Ovary (tissue), 10 donors: ENCODE measurements at places on chromosomes 2 and 18. TPM values are rescaled to one million over a fixed set of nuclear protein-coding genes. Genes with fewer than 3 reads are reported as not detected.
A peak's percentile ranks its signal among the peaks of the same experiment; 100 is the strongest.

DNA sequence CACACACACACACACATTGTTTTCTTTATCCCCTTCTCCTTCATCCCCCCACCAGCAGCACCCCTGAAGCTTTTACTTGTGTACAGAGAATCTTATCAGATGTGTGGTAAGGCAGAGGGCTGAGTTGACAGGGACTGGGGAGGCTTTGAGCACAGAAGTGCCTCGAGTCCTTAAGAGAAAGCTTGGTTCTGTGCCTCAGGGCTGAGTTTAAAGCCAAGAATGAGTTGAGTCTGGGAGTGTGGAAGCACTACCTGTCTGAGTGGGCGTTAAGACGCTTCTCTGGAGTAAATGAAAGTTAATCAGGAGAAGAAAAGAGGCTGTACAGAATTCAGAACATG is 2.7 kb downstream of the ID2 start:
- H3K36me3 ChIP-seq = no peaks in the 10 kb centered on the region
- H3K27me3 ChIP-seq = no peaks in the 10 kb centered on the region
- H3K27ac ChIP-seq = peak overlapping the region; percentile 68
- DNase-seq = no peak
- H3K4me3 ChIP-seq = peak overlapping the region; percentile 73

Gene GALNT3
- 8.9 TPM for total RNA-seq

GRCh38 chr2:135775420-135775819 is 33.8 kb downstream of the UBXN4 start:
- H3K4me1 ChIP-seq = no peaks in the 10 kb centered on the region
- H3K36me3 ChIP-seq = no peaks in the 10 kb centered on the region
- H3K27me3 ChIP-seq = no peaks in the 10 kb centered on the region
- no peak overlapping the region for H3K27ac ChIP-seq
- no peak for DNase-seq

Gene AGXT
- total RNA-seq = not detected

DNA sequence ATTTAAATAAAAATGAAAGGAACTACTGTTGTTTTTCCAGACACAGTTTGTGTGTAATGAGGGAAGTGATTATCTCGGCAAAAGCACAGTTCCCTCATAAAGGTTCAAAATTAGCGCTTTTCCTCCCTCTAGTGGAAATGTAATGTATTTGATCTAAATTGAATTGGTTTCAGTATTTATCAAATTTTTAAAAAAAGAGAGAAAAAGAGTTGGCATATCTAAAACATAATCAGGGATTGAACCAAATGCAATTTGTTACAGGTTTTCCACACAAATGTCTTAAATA is 37.5 kb downstream of the CMPK2 start:
- no peaks in the 10 kb centered on the region for H3K27me3 ChIP-seq
- no peaks in the 10 kb centered on the region for H3K36me3 ChIP-seq
- H3K4me3 ChIP-seq = no peak overlapping the region

DNA sequence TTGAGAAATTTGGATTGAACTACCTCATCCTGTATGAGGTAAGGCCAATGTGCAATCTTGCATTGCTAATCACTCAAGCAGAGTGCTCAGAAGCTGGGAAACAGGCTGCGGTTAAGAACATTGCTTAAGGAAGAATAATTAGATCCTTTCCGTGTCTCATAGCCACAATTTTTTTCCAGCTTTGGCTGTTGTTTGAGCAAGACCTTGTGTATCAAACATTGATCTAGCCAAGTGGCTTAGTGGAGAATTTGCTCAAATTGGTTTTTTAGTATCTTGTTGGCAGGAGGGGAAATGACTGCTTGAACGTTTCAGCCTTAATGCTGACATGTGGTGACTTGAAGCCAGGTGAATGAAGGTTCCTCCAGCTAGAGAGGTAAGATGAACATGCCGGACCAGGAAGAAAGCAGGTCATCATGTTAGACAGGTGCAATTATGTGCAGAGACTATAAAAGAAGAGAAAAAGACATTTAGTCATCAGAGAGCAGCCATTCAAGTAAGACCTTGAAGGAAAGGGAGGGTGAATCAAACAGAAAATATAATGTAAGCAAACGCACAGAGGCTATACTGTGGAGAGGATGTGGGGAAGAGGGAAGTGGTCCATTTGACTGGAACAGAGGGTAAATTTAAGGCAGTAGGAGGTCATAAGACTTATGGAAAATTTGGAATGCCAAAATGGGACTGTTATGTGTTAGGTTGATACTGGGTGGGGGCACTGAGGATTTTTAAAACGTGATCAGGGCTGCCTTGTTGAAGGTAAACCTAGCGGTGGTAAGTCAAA is 98.9 kb upstream of the CYP1B1 start:
- no peak overlapping the region for H3K27ac ChIP-seq
- H3K4me3 ChIP-seq = no peak overlapping the region
- H3K36me3 ChIP-seq = no peaks in the 10 kb centered on the region
- peaks cover 8% of the 10 kb centered on the region for H3K4me1 ChIP-seq

Gene GTF2A1L
- total RNA-seq = 3.5 TPM

- DNase-seq = no peak
- H3K4me3 ChIP-seq = no peak overlapping the region
- no peaks in the 10 kb centered on the region for H3K4me1 ChIP-seq
- H3K36me3 ChIP-seq = no peaks in the 10 kb centered on the region
- no peaks in the 10 kb centered on the region for H3K27me3 ChIP-seq
Observed at GRCh38 chr2:216482640-216483039, 16.0 kb upstream of the RPL37A start.

Gene NAGK
- total RNA-seq = 88.7 TPM

GRCh38 chr2:35820391-35820790 is 535.2 kb upstream of the CRIM1 start:
- DNase-seq = no peak
- no peaks in the 10 kb centered on the region for H3K4me1 ChIP-seq
- no peaks in the 10 kb centered on the region for H3K36me3 ChIP-seq
- H3K27me3 ChIP-seq = no peaks in the 10 kb centered on the region
- no peak overlapping the region for H3K27ac ChIP-seq
- H3K4me3 ChIP-seq = no peak overlapping the region

Gene ABCG8
- 0.05 TPM for total RNA-seq

DNA sequence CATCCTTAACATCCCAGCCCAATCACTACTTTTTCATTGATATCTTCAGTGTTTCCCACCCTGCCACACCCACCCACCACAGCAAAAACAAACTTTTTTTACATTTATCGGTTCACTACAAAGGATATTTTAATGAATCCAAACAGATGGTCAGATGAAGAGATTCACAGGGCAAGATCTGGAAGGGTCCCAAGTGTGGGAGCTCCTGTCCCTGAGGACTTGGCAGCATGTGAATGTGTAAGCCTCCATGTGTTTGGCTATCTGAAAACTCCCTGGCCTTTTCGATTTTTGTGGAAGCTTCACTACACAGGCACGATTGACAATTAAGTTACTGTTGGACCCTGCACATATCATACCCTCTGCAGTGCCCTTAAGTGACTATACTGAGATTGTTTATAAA is 48.1 kb upstream of the CRIM1 start:
- H3K4me1 ChIP-seq = no peaks in the 10 kb centered on the region
- no peak overlapping the region for H3K4me3 ChIP-seq
- H3K36me3 ChIP-seq = no peaks in the 10 kb centered on the region
- H3K27ac ChIP-seq = no peak overlapping the region

- H3K27me3 ChIP-seq = no peaks in the 10 kb centered on the region
- no peak overlapping the region for H3K27ac ChIP-seq
- no peak overlapping the region for H3K4me3 ChIP-seq
- H3K4me1 ChIP-seq = no peaks in the 10 kb centered on the region
- no peaks in the 10 kb centered on the region for H3K36me3 ChIP-seq
- DNase-seq = no peak
Observed at GRCh38 chr18:23683671-23684070, 5.6 kb upstream of the LAMA3 start.

- H3K36me3 ChIP-seq = no peaks in the 10 kb centered on the region
- no peak for DNase-seq
- no peak overlapping the region for H3K4me3 ChIP-seq
- H3K4me1 ChIP-seq = peaks cover 2% of the 10 kb centered on the region
- H3K27ac ChIP-seq = no peak overlapping the region
Observed at GRCh38 chr2:229634601-229635370, 79.6 kb downstream of the DNER start.

GRCh38 chr2:212904646-212905045 is 246.8 kb downstream of the IKZF2 start:
- no peak for DNase-seq
- H3K4me3 ChIP-seq = no peak overlapping the region
- H3K4me1 ChIP-seq = no peaks in the 10 kb centered on the region
- H3K27ac ChIP-seq = no peak overlapping the region
- H3K36me3 ChIP-seq = no peaks in the 10 kb centered on the region
- H3K27me3 ChIP-seq = no peaks in the 10 kb centered on the region

DNA sequence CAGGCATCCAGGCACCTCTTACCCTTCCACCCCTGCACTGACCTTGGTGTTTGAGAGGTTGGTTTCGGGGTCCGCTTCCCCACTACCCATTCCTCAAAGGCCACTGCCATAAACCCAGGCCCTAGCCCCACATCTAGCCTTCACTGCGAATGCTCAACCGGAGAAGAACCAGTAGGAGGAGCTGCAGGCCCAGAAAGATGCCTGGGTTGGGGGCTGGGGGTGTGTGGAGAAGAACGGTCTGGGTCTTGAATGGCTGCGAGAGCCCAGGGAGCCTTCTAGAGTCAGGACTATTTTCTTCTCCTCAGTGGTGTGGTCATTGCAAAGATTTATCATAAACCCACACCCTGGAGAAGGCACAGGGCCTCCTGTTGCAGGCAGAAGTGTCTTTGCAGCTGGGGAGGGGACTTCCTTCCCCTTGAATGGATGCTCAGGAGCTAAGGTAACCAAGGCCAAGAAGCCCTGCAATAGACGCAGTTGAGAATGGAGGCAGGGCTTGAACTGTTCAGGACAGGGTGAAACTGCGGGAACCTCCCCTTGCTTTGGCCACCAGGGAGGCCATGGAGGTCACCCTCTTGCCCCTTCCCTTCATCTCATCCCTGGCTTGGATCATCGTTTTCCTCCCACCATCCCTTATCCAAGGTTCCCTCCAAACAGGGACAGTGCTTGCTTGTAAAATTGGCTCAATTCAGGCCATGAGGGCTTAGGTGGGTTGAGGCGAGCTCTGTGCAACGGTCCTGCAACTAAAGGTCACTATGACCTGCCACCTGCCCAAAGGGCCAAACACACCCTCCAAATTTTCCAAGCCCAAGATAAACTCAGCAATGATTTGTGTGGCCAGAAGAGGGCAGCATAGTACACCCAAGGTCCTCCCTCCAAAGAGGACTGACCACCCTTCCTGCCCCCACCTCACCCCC is 20.9 kb downstream of the THNSL2 start:
- no peaks in the 10 kb centered on the region for H3K4me1 ChIP-seq
- no peak for DNase-seq
- no peaks in the 10 kb centered on the region for H3K36me3 ChIP-seq

- H3K27ac ChIP-seq = no peak overlapping the region
- H3K27me3 ChIP-seq = no peaks in the 10 kb centered on the region
- no peaks in the 10 kb centered on the region for H3K36me3 ChIP-seq
- no peak overlapping the region for H3K4me3 ChIP-seq
Observed at GRCh38 chr2:122703676-122704075, 948.2 kb downstream of the TSN start.

GRCh38 chr2:227366769-227367426 is 12.2 kb downstream of the TM4SF20 start:
- no peak overlapping the region for H3K27ac ChIP-seq
- no peaks in the 10 kb centered on the region for H3K27me3 ChIP-seq
- no peaks in the 10 kb centered on the region for H3K4me1 ChIP-seq
- H3K36me3 ChIP-seq = no peaks in the 10 kb centered on the region
- no peak for DNase-seq

DNA sequence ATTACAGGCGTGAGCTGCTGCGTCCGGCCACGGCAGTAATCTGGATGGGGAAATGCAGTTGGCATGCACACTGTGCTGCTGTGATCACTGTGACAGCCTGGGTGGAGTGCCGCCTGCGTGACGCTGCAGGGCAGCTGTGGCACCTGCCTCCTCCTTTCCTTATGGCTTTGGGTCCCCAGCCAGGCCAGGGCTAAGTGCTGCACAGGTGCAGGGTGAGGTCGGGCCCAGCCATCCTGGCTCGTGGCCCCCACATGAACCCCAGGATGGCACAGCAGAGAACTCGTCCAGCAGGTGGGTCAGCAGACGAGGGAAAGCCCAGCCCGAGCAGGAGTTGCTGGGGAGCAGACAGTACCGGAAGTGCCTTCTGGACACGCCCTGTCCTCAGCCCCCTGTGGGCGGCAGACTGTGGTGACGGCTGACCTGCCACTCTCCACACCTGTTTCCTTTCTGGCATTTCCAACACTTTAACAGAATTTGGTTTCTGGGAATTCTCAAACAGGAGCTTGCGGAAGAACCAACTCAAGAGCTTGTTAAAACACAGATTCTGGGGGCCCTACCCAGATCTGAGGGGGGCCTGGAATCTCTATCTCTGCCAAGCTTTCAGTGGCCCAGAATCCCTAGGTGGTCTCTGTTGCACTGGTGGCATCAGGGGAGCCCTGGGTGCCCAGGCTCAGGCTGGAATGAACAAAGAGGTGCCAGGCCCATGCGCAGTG is 16.9 kb downstream of the HS1BP3 start:
- H3K27me3 ChIP-seq = no peaks in the 10 kb centered on the region
- H3K27ac ChIP-seq = no peak overlapping the region
- peak; percentile 44 for DNase-seq
- H3K4me3 ChIP-seq = no peak overlapping the region
- H3K4me1 ChIP-seq = peaks cover 4% of the 10 kb centered on the region

GRCh38 chr2:46369783-46370182 is 72.6 kb downstream of the EPAS1 start:
- no peak for DNase-seq
- no peaks in the 10 kb centered on the region for H3K4me1 ChIP-seq
- no peaks in the 10 kb centered on the region for H3K27me3 ChIP-seq

- DNase-seq = no peak
- H3K27me3 ChIP-seq = no peaks in the 10 kb centered on the region
- peaks cover 5% of the 10 kb centered on the region for H3K4me1 ChIP-seq
- H3K27ac ChIP-seq = no peak overlapping the region
- H3K4me3 ChIP-seq = no peak overlapping the region
Observed at GRCh38 chr2:189020179-189020578, 46.0 kb downstream of the COL3A1 start.

Gene HTR2B
- total RNA-seq = not detected

- no peak overlapping the region for H3K4me3 ChIP-seq
- no peak overlapping the region for H3K27ac ChIP-seq
- no peaks in the 10 kb centered on the region for H3K27me3 ChIP-seq
- H3K36me3 ChIP-seq = no peaks in the 10 kb centered on the region
Observed at GRCh38 chr2:179017773-179018357, 32.1 kb downstream of the CCDC141 start.

Gene C2orf78
- not detected for total RNA-seq

DNA sequence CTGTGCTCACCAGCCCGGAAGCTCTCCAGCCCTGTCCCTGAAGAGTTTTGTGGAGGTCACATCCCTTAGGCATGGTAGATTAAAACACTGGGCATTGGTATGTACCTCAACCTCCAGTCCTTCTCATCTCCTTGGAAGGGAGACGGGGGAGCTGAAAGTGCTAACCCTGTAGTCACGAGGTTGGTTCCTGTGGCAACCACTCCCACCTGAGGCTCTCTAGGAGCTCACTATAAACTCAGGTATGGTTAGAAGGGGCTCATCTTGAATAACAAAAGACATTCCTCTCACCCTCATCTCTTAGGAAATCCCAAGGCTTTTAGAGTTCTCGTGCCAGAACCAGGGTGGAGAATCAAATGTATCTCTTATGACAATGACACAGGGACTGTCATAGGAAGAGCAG is 43.0 kb upstream of the MGAT4A start:
- no peaks in the 10 kb centered on the region for H3K4me1 ChIP-seq
- H3K36me3 ChIP-seq = no peaks in the 10 kb centered on the region
- no peak for DNase-seq
- H3K4me3 ChIP-seq = no peak overlapping the region
